Nucleus accumbens (tissue), 56 donors: ENCODE measurements at places on chromosomes 16 and 17.

DNA sequence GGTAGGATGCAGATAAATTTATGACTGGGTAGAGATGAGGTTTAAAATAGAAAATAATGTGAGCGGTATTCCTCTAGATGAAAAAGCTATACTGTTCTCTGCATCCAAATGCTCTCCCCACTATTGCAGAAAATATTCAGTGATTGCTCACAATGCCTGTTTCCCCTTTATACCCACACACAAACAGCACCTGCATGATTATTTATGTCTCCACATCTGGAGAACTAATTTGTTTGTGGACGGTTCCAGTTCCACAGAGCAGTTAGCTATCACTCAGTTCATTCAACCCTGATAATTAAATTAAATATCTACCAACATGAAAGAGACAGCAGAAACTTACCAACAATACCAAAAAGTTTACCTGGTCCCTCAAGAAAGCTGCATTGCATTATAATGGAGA, 800.0 kb downstream of the CDH11 start:
- DNase-seq: no peak

GRCh38 chr17:27535975-27536374, 79.7 kb downstream of the KSR1 start:
- no peak for DNase-seq

GRCh38 chr16:84574191-84574590, 43.7 kb downstream of the COTL1 start:
- DNase-seq: peak; percentile 64

DNA sequence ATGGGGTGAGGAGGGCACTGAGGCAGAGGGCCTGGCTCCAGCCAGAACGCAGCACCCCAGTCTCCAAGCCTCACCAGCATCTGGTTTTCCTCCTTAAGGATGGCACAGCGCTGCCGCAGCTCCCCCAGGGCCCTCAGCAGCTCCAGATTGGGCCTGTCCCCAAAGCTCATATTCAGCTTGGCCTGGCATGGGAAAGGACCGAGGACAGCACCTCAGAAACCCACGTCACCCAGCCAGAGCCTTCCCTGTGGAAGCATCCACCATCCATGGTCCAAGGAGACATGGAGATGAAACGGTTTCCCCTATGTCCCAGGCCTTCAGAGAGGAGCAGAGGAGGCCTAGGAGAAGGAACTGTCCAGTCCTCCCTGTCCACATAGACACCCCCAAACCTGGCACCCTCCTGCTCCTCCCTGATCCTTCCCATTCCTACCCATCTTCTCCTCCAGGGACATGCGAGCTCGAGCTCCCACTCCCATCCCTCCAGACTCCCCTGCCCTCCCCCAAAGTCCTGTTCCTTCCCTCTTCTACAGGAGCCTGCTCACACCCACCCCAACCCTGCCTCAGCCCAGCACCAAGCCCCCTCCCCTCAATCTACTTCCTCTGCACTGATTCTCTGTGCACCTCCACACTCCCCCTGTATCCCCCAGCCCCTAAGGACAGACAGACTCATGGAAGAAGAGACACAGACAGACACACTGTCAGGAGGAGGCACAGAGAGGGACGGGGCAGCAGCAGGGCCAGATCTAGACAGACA, 1.8 kb downstream of the TSPOAP1 start:
- DNase-seq: no peak

- no peak for DNase-seq
Observed at GRCh38 chr17:79997011-79997660, 38.5 kb downstream of the TBC1D16 start.

GRCh38 chr17:33137426-33137825, 145.8 kb downstream of the SPACA3 start:
- no peak for DNase-seq

- no peak for DNase-seq
Observed at GRCh38 chr17:17191346-17191792, 14.8 kb downstream of the PLD6 start.

- DNase-seq: no peak
Observed at GRCh38 chr16:66523861-66524354, 26.0 kb downstream of the TK2 start.

- no peak for DNase-seq
Observed at GRCh38 chr17:16378636-16379282, 2.1 kb upstream of the UBB start.

GRCh38 chr17:19867329-19868078, at the start of gene ULK2:
TSS of gene ULK2 (minus strand) at chr17:19867936. CDS start at chr17:19867417, 519 bp downstream.
- peak; percentile 63 for DNase-seq

- DNase-seq: no peak
Observed at GRCh38 chr17:21140911-21141310, 14.1 kb downstream of the DHRS7B start.

GRCh38 chr17:56125830-56126819, 27.1 kb upstream of the ANKFN1 start:
- no peak for DNase-seq

DNA sequence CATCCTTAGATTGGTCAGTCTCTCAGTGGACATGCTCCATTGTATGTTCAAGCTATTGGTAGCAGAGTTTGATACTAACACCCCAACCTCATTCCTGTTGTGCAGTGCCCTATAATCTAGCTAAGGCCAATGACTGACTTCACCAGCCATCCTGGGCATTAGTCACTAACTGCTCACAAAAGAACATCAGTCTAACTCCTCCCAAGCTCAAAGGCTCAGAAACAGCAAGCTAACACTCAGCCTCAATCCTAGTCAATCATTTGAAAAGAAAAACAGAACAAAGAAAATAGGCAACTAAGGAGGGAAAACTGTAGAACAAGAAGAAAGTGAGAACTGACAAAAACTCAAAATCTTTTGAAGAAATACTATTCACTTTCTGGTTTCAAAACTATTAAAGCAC, 199.1 kb upstream of the C17orf78 start:
- DNase-seq: no peak

- peak; percentile 53 for DNase-seq
Observed at GRCh38 chr17:6421700-6422604, 13.0 kb downstream of the AIPL1 start.

GRCh38 chr16:66515596-66516508, 34.1 kb downstream of the TK2 start:
- DNase-seq: no peak

GRCh38 chr17:74512036-74512435, 19.2 kb downstream of the CD300LB start:
- no peak for DNase-seq

GRCh38 chr16:48534601-48535340, 75.2 kb downstream of the N4BP1 start:
- no peak for DNase-seq

GRCh38 chr16:81641395-81642106, 137.5 kb upstream of the PLCG2 start:
- DNase-seq: no peak

DNA sequence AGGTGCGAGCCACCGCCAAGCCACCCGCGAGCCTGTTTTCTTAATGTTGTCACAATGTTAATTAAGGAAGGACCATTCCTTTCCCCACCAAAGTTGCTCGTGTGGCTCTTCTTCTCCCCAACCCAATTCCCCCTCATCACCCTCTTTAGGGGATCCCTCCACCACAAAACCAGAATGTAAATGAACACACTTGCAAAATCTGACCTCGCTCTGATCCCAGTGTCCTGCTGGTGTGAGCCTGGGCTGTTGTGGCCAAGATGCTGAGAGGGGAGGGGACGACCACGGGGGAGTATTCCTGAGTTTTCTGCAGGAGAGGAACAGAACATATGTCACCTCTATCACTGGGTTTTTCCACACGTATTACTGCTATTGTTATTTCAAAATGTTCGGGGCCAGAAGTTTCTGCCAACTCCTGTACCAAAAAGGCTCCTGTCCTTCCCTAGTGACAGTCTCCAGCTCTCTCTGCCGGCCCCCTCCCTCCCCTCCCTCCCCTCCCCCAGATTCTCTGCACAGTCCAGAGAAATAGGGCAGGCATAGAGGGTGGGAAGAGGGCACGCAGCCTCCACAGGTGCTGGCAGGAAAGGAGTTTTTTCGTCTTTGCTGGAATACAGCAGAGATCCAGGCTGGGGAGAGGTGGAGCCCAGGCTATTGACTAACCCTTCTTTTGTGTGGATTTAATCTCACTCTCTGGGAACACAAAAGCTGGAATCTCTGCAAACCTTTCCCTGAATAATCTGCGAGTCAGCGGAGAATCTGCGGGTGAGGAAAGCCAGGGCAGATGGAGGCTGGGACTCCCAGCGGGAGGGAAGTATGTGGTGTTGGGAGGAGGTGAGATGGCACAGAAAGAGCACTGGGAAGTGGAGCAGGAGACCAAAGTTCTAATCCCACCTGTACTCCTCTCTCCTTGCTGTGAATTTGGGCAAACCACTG, 4.5 kb upstream of the CA4 start:
- no peak for DNase-seq

DNA sequence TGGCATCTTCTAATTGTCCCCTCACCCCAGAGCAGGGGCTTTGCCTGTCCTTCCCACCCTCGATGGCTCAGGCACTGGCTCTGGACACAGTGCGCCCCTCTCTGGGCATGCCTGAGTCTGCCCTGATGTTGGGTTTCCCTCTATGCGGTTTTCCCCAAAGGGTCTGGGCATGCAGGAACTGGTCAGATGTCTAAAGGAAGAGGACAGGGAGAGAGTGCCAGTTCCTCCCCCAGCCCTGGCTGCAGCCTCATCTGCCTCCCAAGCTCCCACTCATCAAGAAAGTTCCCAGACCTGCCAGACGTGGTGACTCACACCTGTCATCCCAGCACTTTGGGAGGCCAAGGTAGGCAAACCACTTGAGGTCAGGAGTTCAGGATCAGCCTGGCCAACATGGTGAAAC, 41.3 kb upstream of the PABPN1L start:
- DNase-seq: no peak

DNA sequence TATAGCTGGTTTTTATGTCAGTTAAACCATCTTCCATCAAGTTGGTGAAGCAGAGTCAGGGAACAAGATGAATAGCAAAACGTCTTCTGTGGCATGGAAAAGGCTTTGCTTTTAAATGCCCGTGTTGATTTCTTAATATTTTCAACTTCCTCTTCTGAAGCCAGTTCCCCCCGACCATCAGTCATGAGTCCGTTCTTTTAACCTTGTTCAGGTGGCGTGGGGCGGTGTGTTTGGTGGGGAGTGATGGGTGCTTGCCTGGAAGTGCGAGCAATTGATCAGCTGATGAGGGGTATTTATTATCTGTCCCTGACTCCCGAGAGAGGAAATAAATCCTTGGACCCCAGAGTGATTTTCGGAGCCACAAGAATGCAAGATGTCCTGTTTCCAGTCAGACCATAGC, 147.1 kb downstream of the WWOX start:
- DNase-seq: no peak

DNA sequence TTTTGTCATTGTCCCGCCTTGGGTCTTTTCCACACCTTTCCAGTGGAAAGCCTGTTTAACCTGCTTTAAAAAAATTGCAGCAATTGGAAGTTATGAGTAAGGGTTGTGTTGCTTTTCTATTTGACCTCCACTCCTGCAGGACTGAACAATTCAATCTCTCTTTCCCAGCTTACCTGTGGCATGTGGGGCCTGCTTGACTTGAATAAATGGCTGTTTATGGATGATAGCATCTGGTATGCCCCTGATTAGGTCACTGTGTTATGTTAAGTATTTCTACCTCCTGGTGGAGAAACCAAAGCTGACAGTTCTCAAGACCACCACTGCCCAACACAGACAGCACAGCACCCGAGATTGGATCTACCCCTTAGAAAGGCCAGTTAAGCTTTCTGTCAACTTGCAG, 64.8 kb upstream of the NOG start:
- DNase-seq: no peak

GRCh38 chr17:74337834-74338500, 11.9 kb downstream of the KIF19 start:
- peak; percentile 63 for DNase-seq

DNA sequence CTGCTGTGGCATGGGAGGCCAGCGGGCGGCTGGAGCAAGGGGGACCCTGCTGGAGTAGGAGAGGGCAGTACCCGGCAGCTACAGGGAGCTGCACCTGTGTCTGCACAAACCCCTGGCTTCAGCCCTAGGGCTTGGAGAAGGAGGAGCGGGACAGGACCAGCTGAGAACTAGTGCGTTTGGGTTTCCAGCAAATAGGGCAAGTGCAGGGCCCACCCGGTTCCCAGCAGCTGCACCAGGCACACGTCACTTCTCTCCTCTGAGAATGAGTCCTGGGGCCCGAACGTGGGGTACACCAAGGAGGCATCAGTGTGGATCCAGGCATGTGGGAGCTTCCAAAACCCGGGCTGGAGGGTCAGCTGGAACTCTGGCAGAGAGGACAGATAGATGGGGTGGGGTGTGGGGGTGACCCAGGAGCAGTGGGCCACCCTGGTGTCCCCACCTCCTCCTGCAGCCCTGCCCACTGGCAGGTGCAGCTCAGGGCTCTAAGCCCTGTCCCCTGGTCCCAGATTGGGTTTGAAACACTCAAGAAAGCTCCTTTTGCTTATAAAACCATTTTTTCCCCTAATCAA, 5.6 kb downstream of the C16orf89 start:
- no peak for DNase-seq

GRCh38 chr17:2852221-2852620, 56.0 kb downstream of the RAP1GAP2 start:
- no peak for DNase-seq

GRCh38 chr16:88743693-88744576, 37.6 kb downstream of the CTU2 start:
- peak; percentile 16 for DNase-seq

- no peak for DNase-seq
Observed at GRCh38 chr17:82638183-82638773, 10.0 kb downstream of the WDR45B start.

GRCh38 chr17:78585006-78585630, 7.9 kb upstream of the DNAH17 start:
- DNase-seq: no peak

DNA sequence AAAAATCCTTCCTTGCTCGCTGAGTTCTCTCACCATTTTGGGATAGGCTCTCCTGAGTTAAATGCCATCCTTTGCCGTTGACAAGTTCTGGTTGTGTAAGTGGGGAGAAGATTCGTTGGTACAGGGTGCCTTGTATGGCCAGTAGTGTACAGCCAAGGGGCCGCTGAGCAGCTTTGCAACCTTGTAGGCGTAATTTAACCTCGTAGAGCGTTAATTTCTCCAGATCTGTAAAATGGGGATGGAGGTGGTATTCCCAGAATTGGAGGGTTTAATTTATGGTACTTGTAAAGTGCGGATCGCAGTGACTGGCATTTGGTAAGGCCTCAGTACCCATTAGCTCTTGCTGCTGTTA, 1.4 kb downstream of the ARSG start:
- DNase-seq: no peak
